Activated CD4-positive, alpha-beta T cell treated with anti-CD3 and anti-CD28 coated beads for 36 hours (primary cell): ENCODE measurements at places on chromosomes 3 and 15. TPM values are rescaled to one million over a fixed set of nuclear protein-coding genes. Genes with fewer than 3 reads are reported as not detected.

RCCD1 gene
- 37.4 TPM for total RNA-seq

DNA sequence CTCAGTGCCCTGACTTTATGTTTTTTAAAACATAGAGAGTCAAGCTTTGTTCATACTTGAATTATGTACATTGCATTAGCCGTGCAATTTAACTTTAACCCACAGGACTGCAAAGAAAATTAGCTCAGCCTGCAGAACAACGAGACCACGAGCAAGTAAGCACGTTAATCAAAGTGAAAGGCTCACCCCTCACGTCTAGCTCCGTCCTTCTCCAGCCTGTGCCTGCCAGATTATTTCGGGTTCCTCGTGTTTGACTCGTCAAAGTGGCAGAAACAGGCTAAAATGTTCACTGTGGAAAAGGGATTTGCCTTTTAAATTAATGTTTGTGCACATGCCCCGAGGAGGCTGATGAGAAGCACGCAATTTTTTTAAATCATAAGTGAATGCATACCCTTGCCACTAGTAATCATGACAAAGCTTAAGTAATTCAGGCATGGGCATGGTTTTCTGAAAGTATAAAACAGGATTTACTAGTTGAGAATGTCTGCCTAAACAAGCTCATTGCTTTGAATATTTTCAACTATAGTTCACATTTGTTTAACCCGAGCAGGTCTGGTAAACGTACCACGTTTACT is 15.3 kb downstream of the ZBTB38 start:
- H3K4me3 ChIP-seq = no peak overlapping the region
- no peak for DNase-seq
- H3K27me3 ChIP-seq = no peaks in the 10 kb centered on the region
- H3K27ac ChIP-seq = no peak overlapping the region
- peaks cover 16% of the 10 kb centered on the region for H3K4me1 ChIP-seq

DNA sequence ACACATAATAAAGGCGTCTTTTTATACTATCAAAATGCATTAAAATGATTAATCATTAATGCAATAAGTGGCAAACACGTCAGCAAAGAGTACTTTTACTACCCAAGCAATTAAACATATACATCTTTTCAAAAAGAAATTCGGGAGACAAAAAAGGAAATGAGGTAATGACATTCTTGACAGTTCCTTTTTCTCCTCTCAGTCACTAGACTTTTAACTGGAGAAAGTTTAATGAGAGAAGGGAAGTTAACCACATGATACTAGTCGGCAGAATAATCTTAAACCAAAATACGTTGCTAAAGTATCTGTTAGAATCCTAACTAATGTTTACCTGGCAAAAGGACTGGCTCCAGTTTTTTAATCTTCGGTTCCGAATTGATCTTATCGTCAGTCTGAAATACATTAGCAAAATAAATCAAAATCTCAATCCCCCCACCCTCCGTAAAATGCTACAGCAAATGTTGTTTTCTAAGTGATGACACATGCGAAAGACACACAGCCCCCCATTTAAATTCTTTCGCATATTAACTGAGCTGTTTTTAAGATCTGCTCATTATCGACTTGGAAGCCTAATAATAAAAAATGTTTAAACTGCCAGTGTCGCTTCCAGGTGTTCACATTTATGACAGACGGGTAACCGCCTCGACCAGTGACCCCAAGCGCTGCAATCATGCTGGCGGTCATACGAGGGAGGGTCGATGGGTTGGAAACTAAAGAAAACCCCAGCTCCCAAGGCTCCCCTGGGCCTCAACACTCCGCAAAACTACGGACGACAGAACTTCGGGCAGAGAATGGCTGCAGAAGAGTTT is 778 bp downstream of the MTMR10 start:
- peak overlapping the region; percentile 84 for H3K27ac ChIP-seq
- H3K36me3 ChIP-seq = peaks cover 12% of the 10 kb centered on the region
- H3K4me1 ChIP-seq = peaks cover 30% of the 10 kb centered on the region
- H3K4me3 ChIP-seq = peak overlapping the region; percentile 95

DNA sequence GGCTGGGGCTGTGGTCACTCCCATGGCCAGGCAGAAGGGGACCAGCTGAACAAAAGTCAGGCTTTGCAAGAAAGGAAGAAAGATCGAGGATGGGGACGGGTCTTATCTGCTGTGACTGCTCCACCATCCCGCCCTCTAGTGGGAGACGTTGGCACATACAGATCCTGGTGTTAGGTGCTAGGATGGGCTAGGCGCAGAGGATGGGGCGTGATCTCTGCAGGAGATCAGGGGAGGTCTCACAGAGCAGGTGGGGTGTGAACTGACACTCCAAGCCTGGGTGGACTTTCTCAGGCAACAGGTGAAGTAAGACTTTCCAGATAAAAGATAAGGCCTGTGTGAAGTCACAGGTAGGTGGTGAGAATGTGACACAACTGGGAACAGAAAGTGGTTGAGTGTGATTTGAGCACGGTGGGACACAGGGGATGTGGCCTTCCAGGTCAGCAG is 141.9 kb upstream of the SMAD3 start:
- H3K4me1 ChIP-seq = peaks cover 4% of the 10 kb centered on the region
- no peak overlapping the region for H3K27ac ChIP-seq
- peaks cover 2% of the 10 kb centered on the region for H3K36me3 ChIP-seq
- H3K27me3 ChIP-seq = peaks cover 6% of the 10 kb centered on the region
- peak; percentile 71 for DNase-seq

GRCh38 chr15:67303490-67304363 is 49.1 kb downstream of the IQCH start:
- peak; percentile 22 for DNase-seq
- H3K4me3 ChIP-seq = no peak overlapping the region
- H3K27me3 ChIP-seq = peaks cover 3% of the 10 kb centered on the region
- H3K36me3 ChIP-seq = no peaks in the 10 kb centered on the region

ANKRD63 gene
- not detected for total RNA-seq

DNA sequence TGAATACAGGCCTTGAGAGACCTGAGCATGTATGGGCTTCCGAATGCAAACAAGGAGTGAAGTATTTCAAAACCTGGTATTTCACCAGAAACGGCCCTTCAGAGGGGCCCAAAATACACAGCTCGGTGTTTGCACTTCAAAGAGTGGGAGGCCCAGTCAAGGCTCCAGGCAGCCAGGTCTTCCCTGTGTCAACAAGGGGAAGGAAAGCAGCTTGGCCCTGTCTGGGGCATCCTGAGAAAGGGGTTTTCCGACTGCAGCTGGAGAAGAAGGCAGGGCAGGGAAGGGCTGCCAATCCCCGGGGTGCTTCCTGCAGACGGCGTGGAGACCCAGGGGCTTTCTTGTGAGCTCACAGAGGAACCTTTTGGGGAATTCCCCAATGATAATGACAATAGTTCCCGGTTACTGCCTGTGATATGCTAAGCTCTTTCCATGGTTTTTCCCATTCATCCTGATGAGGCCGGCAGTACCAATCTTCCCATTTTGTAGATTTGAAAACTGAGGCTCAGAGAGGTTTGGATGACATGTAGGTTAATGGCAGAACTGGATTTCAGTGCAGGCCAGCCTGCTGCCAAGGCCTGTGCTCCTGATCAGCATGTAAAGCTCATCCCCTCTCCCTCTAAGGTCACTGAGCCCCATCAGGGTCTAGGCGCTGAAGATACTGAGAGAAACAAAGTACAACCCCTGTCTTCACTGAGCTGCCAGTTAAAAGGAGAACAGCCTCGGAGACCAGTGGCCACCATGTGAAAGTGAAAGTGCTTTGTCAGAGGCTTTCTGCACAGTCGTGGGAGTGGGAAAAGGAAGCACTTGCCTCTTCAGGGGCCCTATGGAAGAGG is 43.0 kb upstream of the TLE3 start:
- H3K4me1 ChIP-seq = peaks cover 34% of the 10 kb centered on the region
- peak overlapping the region; percentile 8 for H3K4me3 ChIP-seq
- H3K27me3 ChIP-seq = peaks cover 21% of the 10 kb centered on the region
- no peaks in the 10 kb centered on the region for H3K36me3 ChIP-seq
- peak overlapping the region; percentile 40 for H3K27ac ChIP-seq
